AG08396 (cell line): ENCODE measurements at places on chromosomes 16 and 17.
A peak's percentile ranks its signal among the peaks of the same experiment; 100 is the strongest.

- DNase-seq, result no peak
Measured at GRCh38 chr17:38926293-38927070, 1.1 kb downstream of the LASP1NB start.

DNA sequence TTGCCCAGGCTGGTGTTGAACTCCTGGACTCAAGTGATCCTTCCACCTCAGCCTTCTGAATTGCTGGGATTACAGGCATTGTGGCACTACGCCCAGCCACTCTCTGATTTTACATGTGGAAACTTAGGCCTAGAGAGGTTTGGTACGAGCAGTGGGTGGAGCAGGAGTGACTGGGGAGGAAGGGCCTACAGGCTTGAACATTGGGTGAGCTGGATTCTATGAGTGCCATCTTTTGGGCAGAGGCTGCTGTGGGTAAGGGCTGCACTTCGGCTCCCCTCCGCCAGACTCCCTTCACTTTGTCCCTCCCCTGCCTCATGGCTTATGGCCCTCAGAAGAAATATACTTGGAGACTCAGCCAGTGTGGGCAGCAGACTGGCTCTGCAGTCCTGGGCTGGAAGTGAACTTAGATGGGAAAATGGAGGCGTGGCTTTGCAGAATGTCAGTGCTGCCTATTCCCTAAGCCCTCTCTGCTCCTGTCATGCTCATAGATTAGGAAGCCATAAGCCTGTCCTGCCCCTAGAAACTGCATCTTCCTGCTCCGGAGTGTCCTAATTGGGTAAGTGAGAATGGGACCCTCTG lies 9.5 kb upstream of the MRC2 start:
- DNase-seq, result no peak

DNA sequence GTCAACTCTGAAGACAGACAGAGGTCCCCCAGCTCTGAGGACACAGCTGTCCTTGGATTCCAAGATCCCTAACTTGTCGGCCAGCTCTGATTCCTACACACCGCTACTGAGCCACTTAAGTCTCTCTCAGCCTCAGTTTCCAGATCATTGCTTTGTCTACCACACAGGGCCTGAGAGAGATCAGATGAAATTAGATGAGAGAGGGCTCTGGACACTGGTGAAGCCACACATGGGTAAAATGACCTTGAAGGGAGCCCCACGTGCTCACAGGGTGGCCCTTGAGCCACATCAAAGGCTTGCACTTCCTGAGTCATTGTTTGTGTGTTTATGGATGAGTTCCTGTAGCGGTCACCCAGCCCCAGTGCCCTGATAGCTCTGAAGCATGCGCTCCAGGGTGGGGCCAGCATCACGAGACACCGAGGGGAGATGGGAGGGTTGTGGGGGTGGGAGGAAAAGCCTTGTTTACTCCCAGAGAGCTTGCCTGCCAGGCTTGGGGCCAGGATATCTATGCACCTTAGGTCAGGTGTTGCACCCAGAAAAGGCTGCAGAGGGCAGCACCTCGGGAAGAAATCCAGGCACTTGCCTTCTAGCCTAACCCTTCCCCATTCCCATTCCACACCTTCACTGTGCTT lies 32.7 kb upstream of the SLC6A2 start:
- no peak for DNase-seq

DNA sequence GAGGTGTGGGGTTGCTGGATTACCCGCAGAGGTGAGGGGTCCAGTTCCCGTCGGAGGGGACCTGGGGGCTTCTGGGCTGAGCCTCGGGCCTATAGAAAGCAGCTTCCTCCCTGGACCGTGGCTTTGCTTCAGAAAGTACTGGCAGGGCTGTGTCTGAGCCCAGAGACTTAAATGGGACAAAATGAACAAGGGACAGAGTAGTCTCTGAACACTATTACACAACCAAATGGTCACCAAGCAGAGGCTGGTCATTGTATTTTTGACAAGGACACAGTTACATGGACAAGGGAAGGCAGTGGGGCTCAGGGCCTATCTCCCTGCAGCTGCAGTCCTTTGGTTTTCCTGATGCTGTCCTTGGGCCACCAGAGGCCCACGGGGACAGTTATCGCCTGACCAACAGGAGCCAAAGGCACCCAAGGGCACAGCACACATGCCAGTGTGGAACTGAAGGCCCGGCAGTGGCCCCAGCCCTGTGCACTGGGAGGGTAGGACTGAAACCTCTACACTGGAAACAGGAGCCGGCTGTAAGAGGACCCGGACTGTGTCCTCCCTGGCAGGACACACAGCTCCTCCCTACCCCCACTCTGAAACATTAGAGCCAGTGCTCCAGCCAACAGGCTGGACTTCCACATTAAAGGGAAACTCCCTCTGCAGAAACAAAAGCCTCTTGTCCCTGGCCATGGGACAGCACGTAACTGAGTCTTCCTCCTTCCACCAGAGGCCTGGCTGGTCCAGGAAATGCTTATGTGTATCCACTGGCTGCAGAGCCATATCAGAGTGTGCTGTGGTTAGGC lies 26.0 kb upstream of the ERN1 start:
- DNase-seq, result no peak

DNA sequence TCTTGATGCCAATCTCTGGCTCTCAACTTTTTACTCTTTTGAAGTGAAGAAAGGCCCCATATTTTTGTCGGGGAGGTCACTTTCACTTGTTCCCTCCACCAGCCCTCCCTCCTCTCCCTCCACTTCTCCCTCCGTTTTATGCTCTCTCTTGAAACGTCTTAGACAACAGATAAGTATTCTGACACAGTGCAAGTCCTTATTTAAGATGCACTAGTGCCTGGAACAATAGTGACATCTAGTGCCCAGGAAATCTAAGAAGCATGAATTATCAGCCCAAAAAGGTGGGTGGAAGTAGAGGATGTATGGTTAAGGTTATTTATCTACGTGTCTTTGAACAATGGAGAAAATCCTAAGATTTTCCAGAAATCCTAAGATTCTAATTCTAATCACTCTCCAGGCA lies 17.9 kb downstream of the PSME3IP1 start:
- peak; percentile 56 for DNase-seq

DNA sequence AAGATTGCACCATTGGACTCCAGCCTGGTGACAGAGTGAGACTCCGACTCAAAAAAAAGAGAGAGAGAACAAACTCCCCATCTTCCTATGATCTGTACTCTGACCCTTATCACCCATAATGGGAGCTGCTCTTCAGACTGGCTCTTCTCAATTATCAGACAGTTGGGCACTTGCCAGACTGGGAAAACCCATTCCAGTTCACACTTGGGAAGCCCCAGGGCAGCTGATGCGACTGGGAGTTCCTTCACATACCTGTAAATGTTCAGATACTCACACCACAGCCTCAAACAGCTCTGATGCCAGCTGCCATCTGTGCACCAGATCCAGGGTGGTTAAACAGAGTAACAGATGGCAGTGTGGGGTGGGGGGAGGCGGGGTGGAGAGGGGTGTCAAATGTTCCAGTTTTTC lies 23.8 kb upstream of the TMEM101 start:
- no peak for DNase-seq

GRCh38 chr17:2705888-2706795 lies 5.4 kb downstream of the CLUH start:
- DNase-seq, result no peak

- DNase-seq, result no peak
Measured at GRCh38 chr16:58042001-58042885, 16.7 kb downstream of the MMP15 start.

DNA sequence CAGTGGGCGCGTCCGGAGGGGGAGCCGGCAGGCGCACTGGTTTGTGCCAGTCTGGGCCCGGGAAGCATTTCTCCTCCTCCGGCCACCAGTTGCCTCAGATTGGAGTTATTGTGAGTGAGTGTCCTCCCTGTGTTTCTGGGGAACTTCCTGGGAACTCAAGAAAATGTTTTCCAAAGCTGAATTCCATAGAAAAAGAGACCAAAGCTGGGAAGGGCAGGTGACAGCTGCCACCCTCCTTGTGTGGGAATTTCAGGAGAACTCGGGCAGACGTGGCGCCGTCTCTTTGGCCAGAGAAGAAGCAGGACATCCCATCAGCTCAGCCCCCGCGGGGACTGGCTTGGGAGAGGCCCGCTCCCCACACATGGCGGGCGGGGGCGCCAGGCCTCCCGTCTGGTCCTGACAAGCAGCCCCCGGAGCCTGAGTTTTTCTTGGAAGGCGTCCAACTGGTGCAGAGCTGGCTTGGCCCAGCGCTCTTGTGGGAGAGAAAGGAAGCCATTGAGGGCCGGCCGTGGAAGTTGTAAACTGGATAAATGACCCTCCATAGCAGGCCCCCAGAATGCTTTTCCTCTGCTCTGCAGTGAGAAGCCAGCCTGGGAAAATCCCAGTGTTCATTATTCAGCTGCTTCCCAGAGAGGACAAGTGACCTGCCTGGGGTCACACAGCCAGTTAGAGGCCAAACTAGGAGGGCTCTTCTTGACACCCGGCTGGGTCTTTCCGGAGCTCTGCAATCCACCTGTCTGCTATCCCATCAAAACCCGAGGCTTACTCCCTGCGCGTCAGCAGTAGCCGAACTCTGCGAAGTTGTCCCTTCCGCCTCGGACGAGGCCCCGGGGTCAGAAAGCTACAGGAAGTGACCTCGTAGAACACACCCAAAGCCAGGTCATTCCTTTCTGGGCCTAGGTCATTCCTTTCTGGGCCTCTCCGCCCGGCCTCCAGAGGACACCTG lies 39.2 kb upstream of the GSE1 start:
- peak; percentile 65 for DNase-seq

DNA sequence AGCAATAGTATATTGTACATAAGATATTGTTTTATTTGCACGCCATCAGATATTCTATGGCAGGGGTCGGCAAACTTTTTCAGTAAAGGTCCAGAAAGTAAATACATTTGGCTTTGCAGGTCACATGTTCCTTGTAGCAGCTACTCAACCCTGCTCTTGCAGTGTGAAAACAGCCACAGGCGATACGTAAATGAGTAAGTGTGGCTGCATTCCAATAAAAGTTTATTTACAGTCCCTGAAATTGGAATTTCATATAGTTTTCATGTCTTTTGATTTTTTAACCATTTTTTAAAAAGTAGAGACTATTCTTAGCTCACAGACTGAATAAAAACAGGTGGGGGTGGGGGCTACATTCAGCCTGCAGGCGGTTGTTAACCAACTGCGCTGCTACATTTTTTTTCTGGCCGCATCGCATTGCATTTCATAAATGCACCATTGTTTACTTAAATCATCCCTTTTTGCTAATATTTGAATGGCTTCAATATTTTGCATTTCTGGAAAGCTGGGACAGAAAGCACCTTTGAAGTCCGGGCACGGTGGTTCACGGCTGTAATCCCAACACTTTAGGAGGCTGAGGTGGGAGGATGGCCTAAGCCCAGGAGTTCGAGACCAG lies 50.5 kb upstream of the HAPSTR1 start:
- DNase-seq, result no peak

DNA sequence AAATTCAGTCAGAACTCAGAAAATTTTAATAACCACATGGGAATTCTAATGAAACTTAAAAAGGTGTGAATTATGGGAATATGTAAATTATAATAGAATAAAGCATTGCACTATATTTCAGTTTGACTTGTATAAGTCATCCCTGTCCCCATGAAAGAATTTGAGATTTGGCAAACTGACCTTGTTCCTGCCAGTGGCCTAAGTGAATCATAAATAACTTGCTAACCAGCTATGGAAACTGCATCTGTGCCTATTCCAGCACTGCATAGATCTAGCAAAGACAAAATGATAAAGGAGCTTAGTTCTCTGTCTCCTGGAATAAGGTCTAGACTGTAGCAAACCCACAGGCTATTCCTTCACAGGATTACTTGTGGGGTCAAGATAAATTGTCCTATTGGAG lies 106.8 kb upstream of the NOG start:
- DNase-seq, result no peak

DNA sequence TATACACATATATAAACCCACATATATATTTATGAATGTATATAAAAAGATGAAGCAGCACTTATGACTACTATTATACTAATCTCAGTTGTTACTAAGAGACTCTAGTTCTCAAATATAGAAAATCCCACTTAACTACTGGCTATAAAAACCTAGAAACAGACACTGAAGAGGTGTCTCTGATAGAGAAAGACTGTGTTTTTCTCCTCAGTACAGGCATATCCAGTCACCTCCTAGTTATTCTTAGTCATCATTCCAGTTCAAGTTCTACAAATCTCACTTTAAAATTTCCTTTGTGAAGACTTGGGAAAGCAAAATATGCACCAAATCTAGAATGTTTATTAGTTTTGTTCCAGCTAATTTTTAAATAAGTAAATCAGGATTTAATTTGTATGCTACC lies 93.9 kb downstream of the STH start:
- DNase-seq, result no peak

- no peak for DNase-seq
Measured at GRCh38 chr16:27270349-27270748, 1.8 kb upstream of the NSMCE1 start.

GRCh38 chr16:35492225-35492624 lies 2032.8 kb downstream of the TP53TG3F start:
- DNase-seq, result no peak

- no peak for DNase-seq
Measured at GRCh38 chr16:4561596-4561995, 5.5 kb downstream of the C16orf96 start.

GRCh38 chr17:65020284-65020683 lies 36.3 kb downstream of the GNA13 start:
- peak; percentile 35 for DNase-seq

GRCh38 chr17:2215616-2216364 lies 87.8 kb downstream of the SMG6 start:
- no peak for DNase-seq

- DNase-seq, result no peak
Measured at GRCh38 chr16:7422036-7422888, 89.6 kb downstream of the RBFOX1 start.

DNA sequence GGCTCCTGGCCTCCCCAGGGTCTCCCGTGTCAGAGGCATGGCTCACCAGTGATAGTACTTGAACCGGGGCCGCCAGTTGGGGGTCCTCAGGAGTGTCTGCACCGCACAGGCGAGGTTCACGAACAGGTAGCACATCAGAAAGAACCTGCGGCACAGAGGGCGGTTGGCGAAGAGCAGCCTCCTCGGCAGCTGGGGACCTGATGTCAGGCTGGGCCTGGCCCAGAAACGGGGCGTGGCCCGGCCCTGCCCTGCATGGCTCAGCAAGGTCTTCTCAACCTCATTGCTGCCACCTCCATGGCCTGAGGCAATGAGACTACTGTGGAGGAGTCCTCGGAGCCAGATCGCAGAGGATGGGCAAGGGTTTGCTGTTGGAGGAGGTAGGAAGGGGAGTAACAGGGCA lies 4.1 kb upstream of the LCAT start:
- no peak for DNase-seq

DNA sequence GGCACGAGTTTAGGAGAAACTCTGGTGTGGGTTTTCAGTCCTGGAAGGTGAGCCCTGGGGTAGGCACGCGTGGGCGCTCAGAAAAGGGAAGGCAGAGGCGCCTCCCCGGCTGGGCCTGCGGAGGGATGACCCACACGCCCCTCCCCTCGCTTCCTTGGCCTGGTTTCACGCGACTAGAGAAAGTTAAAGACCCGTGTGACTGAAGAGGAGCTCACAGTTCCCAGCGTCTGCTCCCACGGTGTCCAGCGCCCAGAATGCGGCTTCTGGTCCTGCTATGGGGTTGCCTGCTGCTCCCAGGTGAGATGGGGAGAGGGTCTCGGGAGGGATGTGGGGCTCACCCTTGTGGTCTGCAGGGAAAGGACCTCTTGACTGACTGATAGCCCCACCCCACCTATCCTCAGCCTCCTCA lies at the start of gene CD300LG:
TSS of gene CD300LG (plus strand) at position 214 of the 409 bp plus-strand sequence. CDS start at position 255, 41 bp downstream.
- no peak for DNase-seq
